ENCODE measurements at places on chromosomes 11 and 22. TPM values are rescaled to one million over a fixed set of nuclear protein-coding genes. Genes with fewer than 3 reads are reported as not detected.
A peak's percentile ranks its signal among the peaks of the same experiment; 100 is the strongest.

B3GAT1 gene
- total RNA-seq = 32.4 TPM

- DNase-seq = no peak
Observed at GRCh38 chr11:62930157-62930556, 9.0 kb upstream of the CHRM1 start.

ACR gene
- not detected for total RNA-seq

GRCh38 chr22:20602609-20603164 is 95.3 kb downstream of the MED15 start:
- peak; percentile 36 for DNase-seq

Measured in H1 (cell line).